ENCODE measurements at places on chromosomes 16 and 17.

- DNase-seq = no peak
These were observed 13.0 kb upstream of the SCIMP start for GRCh38 chr17:5247621-5248020.

GRCh38 chr17:73061161-73061560, 31.3 kb downstream of the SLC39A11 start:
- no peak for DNase-seq

DNA sequence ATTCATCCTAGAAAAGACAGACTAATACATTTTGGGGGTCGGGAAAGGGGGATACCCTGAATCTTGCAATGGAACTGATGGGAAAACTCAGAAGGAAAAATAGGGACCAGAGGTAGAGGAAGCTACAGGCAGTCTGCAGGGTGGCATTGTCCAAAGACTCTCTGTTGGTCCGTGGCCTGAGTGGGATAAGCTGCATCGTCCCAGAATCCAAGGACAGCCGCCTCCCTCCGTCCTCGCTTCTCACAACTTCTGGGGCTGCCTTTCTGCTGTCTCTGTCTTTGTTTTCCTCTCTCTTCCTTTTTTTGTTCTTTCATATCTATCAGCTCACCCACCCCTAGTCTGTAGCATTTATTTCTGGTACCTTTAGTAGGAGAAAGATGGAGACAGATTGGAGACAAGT, 1052.6 kb upstream of the RBFOX1 start:
- DNase-seq = no peak

DNA sequence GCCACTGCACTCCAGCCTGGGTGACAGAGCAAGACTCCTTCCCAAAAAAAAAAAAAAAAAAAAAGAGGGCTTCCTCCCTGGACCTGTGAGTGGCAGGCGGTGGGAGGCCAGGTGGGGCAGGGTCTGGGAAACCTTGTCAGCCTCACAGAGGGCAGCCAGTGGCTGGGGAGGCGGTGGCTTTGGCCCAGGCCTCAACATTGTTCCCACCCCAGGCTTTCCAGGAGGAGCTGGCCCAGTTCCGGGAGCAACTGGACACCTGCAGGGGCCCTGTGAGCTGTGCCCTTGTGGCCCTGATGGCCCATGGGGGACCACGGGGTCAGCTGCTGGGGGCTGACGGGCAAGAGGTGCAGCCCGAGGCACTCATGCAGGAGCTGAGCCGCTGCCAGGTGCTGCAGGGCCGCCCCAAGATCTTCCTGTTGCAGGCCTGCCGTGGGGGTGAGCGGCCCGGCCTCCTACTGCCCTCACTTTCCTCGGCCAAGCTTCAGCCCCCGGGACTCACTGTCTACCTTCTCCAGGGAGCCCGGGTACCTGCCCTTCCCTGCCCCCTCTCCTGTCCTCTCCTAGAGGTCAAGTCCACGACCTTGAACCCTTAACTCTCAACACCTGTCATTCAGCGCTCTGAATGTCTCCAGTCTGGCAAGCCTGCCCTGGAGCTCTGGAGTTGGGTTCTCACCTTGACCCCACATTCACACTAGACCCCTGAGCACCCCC, 12.4 kb downstream of the ZNF213 start:
- no peak for DNase-seq

- no peak for DNase-seq
These were observed 61.1 kb downstream of the TOM1L2 start for GRCh38 chr17:17911001-17911613.

DNA sequence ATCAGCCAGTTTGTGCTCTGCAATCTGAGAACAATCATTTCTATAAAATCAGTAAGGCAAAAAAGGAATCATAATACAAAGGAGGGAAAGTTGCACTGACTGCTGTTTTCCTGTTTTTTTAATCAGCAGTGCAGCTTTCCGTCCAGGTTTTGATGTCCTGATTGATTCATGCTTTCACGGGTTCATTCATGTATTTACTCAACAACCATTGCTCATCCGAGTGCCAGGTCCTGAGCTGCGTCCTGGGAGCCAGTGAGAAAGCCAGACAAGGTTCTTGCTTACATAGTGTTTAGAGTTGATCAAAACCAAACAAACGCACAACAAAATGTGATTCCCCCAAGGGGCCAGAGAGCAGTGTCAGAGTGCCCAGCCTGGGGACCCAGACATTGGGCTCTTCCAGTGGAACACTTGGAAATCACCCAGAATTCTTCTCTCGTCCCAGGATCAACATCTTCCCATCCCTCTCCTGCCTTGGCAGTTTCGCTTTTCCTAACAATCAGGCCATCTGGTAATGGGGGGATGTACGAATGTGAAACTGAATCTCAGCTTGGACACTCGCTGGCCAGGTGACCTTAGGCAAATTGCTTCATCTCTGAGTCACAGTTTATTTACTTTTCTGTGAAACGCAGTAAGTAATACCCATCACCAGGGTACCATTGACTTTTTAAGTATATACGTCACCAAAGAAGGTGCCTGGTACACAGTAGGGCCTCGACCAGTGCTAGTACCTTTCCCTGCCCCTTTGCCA, 13.3 kb upstream of the C1QL1 start:
- no peak for DNase-seq
